ENCODE measurements at places on chromosomes 4 and X.

DNA sequence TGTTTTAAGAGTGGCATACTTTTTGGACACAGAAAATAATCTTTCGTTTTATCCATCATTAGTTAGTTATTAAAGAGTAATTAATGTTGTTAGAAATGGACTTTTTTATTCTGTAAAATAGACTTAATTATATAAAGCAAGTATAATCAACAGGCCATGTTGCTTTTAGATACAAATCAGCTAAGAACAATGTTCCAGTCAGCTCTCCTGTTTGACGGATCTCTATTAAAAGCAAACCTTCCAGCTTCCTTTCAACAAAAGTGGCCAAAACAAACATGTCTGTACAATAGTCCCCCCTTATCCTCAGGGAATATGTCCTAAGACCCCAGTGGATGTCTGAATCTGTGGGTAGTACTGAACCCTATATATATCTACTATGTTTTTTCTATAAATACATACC, 4.9 kb upstream of the SLC10A4 start:
- DNase-seq, result no peak

- no peak for DNase-seq
These were observed 14.6 kb downstream of the SH3RF1 start for GRCh38 chr4:169256101-169256612.

- DNase-seq, result no peak
These were observed 6.8 kb upstream of the MAP9 start for GRCh38 chr4:155383541-155383940.

DNA sequence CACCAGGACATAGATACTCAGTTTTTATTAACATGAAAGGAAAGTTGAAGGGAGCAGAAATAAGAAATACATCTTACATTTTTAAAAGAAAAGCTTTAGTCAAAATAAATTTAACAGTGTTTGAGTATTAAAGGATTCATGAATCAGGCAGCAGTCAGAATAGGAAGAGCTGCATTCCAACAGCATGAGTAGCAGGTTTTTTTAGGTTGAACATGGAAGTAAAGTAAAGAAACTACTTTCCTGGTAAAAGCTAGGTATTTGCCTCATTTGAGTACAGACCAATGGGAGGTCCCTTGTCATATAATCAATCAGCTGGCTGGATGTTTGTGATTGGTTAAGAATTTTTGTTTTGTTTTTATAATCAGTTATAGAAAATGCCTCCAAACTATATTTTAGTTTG, 645.9 kb upstream of the INTU start:
- DNase-seq, result no peak

DNA sequence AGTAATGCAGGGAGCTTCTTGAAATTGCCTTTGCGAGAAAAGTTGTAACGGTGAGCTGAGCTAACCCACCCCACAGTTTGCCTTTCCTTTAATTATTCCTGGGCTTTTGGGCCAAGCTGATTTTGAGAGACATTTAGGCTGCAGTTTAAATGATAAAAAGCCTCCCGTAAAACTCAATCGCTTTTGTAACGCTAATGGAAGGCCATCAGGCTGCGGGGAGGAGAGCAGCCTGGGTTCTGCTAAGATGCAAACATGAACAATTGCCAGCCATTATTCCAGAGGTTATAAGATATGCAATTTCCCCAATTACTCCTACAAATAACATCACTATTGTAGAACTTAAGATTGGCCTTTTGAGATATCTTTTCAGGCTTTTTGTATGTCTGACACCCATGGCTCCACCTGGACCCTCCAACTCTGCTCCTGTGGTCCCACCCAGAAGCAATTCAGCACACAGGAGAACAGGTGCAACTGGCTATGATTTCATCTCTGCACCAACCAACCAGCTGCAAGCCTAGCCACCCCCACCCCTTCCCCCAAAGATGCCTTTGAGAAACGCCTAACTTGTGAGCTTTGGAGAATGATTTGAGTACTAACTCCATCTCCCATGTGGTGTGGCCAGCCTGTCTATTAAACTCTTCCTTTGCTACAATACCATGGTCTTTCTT, 108.2 kb upstream of the FAM9C start:
- DNase-seq, result no peak

DNA sequence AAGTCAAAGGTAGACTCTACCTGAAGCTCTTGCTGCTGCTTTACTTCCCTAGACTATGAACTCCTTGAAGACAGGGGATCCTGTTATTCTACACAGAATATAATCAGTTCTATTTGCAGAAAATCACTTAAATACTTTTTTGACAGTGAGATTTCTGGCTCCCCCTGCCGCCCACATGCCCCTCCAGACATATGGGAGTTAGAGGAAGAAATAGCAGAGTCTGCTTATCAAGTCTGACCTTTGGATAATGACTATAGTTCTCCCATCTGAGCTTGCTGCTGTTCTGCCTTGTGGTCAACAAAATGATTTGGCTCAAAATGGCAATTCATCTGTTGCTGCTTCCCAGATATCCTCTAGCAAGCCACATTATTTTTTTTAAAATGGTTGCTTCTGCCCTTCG, 101.1 kb downstream of the ENOX2 start:
- DNase-seq, result no peak

GRCh38 chr4:10461091-10461849, 4.0 kb upstream of the ZNF518B start:
- DNase-seq, result peak; percentile 83

- no peak for DNase-seq
These were observed 346.7 kb upstream of the PPARGC1A start for GRCh38 chr4:24236532-24236931.

DNA sequence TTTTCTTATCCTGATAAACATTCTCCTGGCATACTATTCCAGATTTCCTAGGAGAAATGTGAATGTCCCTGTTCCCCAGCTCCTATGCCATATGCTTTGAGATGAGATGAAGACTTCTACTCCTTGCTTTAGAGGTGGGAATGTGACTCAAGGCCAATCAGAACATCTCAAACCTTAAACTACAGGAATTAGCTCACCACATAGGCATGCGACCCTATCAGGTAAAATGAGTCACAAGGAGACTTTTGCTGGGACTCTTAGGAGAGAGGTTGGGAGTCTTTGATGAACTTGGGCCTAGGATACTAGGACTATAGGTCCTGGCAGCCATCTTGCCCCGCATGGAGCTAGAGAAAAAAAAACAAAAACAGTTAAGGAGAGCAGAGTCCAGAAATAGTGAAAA, 5.8 kb upstream of the USO1 start:
- no peak for DNase-seq

DNA sequence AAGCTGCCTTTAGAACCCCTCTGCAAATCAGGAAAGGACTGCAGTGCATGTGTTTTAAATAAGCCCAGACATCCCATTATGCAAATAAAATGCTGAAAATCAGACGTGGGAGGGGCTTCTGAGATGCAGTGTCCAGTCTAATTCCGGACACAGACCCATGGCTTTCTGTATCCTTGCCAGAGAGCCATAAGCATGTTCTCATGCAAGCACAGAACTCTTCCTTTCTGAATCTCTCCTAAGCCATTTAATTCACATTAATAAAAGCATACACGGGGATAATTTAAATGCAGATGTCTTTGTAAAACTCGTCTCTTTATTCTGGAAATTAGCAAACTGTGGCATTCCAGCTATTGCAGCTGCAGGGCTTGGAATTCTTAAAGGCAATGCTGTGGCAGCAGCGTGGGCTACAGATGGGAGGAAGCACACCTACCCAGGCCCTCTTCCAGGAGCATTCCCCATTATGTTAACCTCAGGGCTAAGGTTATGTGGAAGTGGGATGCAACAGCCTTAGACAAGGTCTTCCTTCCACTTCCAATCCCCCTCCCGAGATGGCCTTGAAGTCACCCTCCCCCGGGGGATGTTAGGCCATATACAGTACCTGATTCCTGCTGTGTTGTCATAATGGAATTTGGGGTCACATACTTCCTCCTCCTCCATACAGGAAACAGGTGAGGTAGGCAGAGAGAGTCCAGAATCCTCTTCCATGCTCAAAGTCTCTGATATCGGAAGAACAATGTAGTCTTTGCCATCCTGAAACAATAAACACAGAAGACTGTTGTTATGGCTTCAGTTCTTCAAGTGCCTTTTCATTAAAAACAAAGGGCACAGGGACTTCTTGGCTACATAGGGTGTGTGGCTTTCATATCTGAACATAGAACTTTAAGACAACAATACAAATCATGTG, 38.1 kb downstream of the KDR start:
- no peak for DNase-seq

GRCh38 chrX:97524340-97524739, 640.6 kb downstream of the RPA4 start:
- DNase-seq, result no peak

GRCh38 chr4:62531731-62532130, 1331.6 kb downstream of the ADGRL3 start:
- DNase-seq, result no peak

- DNase-seq, result no peak
These were observed 58.1 kb downstream of the SLC30A9 start for GRCh38 chr4:42048394-42048793.

- no peak for DNase-seq
These were observed 13.5 kb upstream of the GK2 start for GRCh38 chr4:79421483-79421882.

- no peak for DNase-seq
These were observed 82.9 kb upstream of the TMEM150C start for GRCh38 chr4:82644734-82645126.

- no peak for DNase-seq
These were observed 265.7 kb upstream of the NDST3 start for GRCh38 chr4:117768610-117769009.

GRCh38 chr4:47415719-47416118, 47.8 kb downstream of the COMMD8 start:
- no peak for DNase-seq

GRCh38 chr4:133130171-133130570, 18.9 kb upstream of the PCDH10 start:
- DNase-seq, result no peak

GRCh38 chr4:153233761-153234371, 29.6 kb downstream of the TRIM2 start:
- DNase-seq, result no peak

DNA sequence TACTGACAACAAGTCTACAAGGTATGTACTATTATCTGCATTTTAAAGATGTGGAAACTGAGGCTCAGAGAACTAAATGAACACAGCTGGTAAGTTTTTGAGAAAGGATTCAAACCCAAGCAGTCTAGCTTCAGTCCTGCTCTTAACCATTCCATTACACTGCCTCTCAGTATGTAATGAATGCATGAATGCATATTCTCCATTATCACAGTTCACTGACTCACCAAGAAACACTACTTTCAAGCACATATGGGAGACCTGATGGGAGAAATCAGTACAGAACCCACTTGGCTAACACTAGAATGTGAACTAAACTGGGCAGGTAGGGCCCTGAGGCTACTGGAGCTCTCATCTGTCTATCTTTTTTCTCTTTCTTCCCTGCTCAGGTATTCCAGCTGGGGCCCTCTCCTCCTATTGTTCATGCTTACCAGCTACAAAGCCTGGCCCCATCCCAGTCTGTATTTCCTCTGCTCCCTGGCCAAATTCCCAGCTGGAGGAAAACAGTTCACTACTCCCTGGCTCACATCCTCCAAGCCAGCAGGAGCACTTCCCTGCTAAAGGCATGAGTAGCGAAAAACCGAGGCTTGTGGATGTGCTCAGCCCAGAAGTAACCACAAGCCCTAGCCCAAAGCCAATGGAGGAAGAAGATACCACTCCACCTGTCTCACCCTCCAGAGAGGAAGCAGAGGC, 178.2 kb upstream of the ARHGEF9 start:
- no peak for DNase-seq

- peak; percentile 5 for DNase-seq
These were observed 433 bp upstream of the ADH6 start for GRCh38 chr4:99219479-99219878.

- no peak for DNase-seq
These were observed 602.8 kb downstream of the FAT4 start for GRCh38 chr4:125917559-125917958.

DNA sequence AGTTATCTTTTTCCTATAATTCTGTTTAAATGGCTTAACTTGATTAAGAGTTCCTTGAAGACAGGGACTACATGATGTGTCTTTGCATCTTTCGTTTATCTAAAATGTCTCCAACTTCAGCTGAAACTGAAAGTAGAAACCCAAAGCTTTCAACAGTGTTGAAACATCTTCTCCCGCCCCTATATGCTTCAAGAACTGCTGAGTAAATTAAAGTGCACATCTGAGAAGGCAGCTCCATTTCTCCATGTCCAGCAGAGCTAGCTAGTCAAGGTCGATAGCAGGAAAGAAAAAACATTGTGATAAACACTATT, 185.7 kb upstream of the TBL1X start:
- no peak for DNase-seq

- no peak for DNase-seq
These were observed 546.5 kb upstream of the SMIM31 start for GRCh38 chr4:164207460-164207859.

GRCh38 chr4:37304612-37305011, 60.1 kb downstream of the NWD2 start:
- DNase-seq, result no peak

- DNase-seq, result no peak
These were observed 78.7 kb downstream of the PRKG2 start for GRCh38 chr4:81136161-81136905.

GRCh38 chrX:105648732-105649131, 173.6 kb upstream of the NRK start:
- DNase-seq, result no peak

- DNase-seq, result no peak
These were observed 127.6 kb upstream of the HHIP start for GRCh38 chr4:144518181-144518895.

GRCh38 chr4:106583567-106583966, 215.0 kb upstream of the GIMD1 start:
- DNase-seq, result no peak

GRCh38 chr4:152073351-152074087, 312.7 kb upstream of the GATB start:
- no peak for DNase-seq

- no peak for DNase-seq
These were observed 964.4 kb downstream of the RPA4 start for GRCh38 chrX:97847885-97848679.

GRCh38 chr4:78162821-78163220, 105.7 kb downstream of the FRAS1 start:
- DNase-seq, result no peak

- no peak for DNase-seq
These were observed 103.8 kb upstream of the PPP3CA start for GRCh38 chr4:101451086-101451485.

- DNase-seq, result no peak
These were observed 154.7 kb upstream of the STX18 start for GRCh38 chr4:4696530-4696929.

GRCh38 chr4:17580969-17581368, 4.0 kb downstream of the LAP3 start:
- no peak for DNase-seq

DNA sequence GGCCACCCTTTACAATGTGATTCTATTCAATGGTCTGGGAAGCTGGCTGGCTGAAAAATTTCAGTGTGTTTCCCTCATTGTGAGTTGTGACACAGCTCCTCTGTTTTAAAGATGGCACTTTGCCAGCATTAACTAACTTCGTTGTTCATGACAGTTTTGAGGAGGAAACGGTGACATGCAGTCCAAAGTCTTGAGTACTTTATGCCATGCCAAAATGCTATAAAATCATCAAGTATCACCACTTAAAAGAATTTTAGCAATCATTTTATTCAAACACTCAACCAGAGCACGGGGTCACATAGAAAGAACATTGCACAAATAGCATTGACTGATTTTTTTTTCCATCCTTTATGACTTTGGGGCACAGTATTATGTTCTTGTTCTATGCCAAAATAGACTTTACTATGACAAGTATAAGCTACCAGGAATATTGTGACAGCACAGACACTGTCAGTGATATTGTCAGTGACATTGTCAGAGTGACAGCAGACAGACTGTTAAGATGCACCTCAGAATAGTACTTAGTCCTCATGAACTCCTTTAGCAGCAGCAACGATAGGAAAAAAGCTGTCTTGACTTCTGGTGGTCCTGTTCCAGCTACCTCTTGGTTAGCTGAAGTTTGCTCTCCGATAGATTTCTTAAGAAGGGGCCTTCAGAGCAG, 46.7 kb downstream of the CXCL13 start:
- no peak for DNase-seq

Data from GM19239 (cell line).